Cardiac ventricle fibroblast (primary cell): ENCODE measurements at places on chromosomes 13 and 19. TPM values are rescaled to one million over a fixed set of nuclear protein-coding genes. Genes with fewer than 3 reads are reported as not detected.

GRIK5 gene
- not detected in 2 replicates for total RNA-seq

MEIOSIN gene
- not detected in 2 replicates for total RNA-seq

BRSK1 gene
- total RNA-seq, result 0.94 and 4.6 TPM in 2 replicates

IL17D gene
- 4.3 and 5.8 TPM in 2 replicates for total RNA-seq

DLL3 gene
- 0.50 and 0.68 TPM in 2 replicates for total RNA-seq
